ENCODE measurements at places on chromosomes 4 and X. TPM values are rescaled to one million over a fixed set of nuclear protein-coding genes. Genes with fewer than 3 reads are reported as not detected.
A peak's percentile ranks its signal among the peaks of the same experiment; 100 is the strongest.

Gene NAP1L2
- 2.0 TPM for total RNA-seq

GRCh38 chr4:81227968-81228367 lies 12.9 kb upstream of the PRKG2 start:
- DNase-seq = no peak

Gene PRR32
- not detected for total RNA-seq

- DNase-seq = no peak
Measured at GRCh38 chr4:18419780-18420179, 398.2 kb upstream of the LCORL start.

DNA sequence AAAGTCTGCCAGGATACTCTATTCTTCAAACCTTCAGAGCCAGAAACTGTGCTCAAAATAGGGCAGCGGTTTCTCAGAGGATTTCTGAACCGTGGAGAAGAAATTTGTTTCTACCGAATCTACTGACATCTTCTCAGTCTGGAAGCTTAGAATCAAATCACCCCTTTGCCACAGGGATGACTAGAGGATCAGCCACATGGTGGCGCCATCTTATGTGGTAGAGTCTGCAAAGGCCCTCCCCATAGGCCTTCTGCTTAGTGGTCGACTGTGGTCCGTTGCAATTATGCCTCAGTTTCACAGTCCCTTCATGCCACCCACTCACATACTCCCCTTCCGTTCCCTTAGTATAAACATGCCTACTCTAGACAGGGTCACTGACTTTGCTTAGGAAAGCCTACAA lies 680.7 kb upstream of the SPANXN1 start:
- no peak for DNase-seq

- DNase-seq = peak; percentile 38
Measured at GRCh38 chr4:184399512-184399908, 74.8 kb downstream of the IRF2 start.

DNA sequence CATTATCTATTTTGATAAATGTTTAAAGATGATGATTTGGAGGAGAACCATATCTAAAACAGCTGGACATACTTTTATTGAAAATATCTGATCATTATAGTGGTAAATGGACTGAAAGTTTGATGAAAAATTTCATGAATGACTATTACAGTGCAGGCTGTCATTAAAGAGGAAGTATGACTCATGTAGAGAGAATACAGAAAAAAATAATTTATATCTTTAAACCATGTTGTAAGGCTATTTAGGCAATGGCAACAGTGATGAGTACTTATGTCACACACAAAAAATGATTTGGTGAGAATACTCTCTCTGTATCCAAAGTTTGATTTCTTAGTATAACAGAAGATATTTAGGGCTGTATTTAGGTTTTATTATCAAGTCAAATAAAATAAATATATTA lies 3.9 kb upstream of the GLRB start:
- DNase-seq = peak; percentile 39

GRCh38 chr4:161894014-161894413 lies 269.8 kb downstream of the FSTL5 start:
- no peak for DNase-seq
